ENCODE measurements at places on chromosomes 16 and 17.

- DNase-seq, result no peak
Measured at GRCh38 chr17:60887614-60888028, 210.0 kb downstream of the BCAS3 start.

GRCh38 chr17:72947475-72947874 is 145.0 kb downstream of the SLC39A11 start:
- DNase-seq, result no peak

- peak; percentile 56 for DNase-seq
Measured at GRCh38 chr16:58459344-58460218, 40.4 kb upstream of the NDRG4 start.

- DNase-seq, result no peak
Measured at GRCh38 chr17:76700617-76701470, 9.9 kb downstream of the MXRA7 start.

GRCh38 chr17:63480826-63481487 is 4.1 kb downstream of the ACE start:
- no peak for DNase-seq

GRCh38 chr17:17567631-17568030 is 23.9 kb downstream of the PEMT start:
- DNase-seq, result no peak

DNA sequence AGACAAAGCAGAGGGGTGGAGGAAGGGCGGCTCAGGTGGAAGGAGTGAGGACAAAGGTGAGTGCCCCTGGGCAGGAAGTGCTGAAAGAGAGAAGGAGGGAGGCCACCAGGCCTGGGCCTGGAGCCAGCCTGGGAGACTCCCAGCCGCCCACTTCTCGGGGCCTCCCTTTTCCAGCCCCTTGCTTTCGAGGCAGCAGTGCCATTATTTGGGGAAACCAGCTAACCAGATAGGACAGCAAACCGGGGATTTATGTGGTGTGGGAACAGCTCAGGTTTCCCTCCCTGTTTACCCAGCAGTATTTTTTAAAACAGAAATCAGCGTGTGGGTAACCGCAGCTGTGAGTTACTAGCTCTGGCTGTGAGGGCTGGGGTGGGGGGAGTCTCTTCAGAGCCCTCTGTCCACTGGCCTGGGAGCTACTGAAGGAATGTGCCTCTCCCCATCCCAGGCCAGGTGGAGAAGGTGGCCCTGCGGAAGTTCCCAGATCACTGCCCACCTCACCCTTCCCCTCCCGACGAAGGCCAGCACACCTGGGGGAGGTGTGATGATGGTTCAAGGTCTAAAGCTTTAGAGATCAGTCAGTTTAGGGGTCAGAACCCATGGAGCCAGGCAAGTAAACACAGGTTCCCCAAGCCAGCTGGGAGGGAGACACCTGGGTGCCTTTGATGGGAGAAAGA is 8.4 kb upstream of the MEOX1 start:
- no peak for DNase-seq

DNA sequence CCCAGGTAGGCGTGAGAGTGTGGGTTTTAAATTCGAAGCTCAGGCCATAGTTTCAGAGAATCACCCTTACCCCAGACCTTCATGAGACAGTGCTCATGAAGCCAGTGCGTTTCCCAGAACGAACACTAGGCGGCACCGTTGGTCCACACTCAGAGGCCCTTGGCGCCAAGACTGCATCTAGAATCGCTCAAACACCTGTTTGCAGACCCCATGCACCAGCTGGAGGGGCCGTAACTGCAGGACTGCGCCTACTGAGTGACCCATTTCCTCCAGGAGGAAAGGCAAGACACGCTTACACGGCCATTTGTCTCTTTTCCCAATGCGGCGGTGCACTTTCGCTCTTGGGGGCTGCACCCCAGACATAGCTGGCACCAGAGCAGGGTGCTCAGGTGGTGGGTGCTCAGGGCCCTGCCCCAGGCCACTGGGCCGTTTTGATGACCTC is 34.0 kb downstream of the ADGRG5 start:
- peak; percentile 86 for DNase-seq

- peak; percentile 83 for DNase-seq
Measured at GRCh38 chr16:2715519-2715918, 4.5 kb downstream of the PRSS27 start.

DNA sequence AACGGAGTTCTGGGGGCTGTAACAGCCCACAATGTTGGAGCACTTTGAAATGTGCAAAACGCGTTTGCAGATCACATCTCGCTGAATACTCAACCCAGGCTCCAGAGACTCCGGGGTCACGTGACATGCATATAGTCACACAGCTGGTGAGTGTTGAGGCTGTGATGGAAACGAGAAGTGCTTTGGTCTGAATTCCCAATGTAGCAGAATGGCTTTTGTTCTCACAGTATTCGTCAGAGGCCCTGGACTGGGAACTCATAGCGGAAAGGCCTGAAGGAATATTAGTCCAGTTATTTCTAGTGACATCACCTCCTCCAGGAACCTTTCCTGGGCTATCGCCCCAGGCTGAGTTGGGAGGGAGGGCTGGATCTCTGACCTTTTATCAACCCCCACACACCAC is 95.8 kb upstream of the CRHR1 start:
- DNase-seq, result no peak

- no peak for DNase-seq
Measured at GRCh38 chr17:48790607-48791127, 26.4 kb downstream of the TTLL6 start.

DNA sequence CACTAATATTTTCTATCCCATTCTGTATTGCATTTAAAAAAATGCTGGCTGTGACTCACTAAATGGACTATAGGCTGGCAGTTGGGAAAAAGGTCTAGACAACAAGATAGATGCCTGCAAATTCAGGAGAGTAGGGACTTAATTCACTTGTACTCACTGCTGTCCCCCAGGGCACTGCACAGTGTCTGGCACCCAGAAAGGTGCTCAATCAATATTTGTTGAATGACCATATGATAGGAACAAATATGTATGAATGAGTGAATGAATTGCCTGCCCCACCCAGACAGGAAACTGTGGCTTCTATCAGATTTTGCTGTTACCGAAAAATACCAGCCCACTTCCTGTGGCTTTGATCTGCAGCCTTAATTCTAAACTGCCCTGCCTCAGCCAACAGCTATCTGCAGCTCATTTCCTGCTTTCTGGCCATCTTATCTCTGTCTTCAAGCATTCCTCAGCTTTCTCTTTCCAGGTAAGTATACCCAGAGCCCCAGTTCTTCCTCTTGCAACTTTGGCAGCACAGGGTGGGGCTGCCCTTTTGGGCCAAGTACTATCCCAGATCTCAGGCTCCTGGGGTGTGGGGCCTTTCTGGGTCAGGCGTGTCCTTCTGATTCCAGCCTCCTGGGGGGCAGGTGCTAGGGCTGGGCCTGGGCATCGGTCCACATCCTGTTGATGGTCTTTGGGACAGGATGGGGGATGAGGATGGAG is 15.3 kb upstream of the TNS4 start:
- DNase-seq, result peak; percentile 57

GRCh38 chr17:1948517-1948825 is 76.7 kb downstream of the RTN4RL1 start:
- DNase-seq, result no peak

DNA sequence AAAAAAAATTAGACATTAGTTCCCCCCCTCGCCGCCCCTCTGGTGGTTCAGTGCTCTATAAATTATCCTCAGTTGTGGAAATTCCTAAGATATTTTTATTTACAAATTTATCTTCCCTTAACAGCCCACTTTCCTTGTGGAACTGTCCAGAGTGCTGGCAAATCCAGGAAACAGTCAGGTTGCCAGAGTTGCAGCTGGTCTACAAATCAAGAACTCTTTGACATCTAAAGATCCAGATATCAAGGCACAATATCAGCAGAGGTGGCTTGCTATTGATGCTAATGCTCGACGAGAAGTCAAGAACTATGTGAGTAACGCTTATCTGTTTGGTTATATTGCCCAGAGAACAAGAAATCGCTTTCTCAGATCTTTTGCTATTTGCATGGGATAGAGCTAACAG is 2.9 kb downstream of the KPNB1 start:
- DNase-seq, result no peak

DNA sequence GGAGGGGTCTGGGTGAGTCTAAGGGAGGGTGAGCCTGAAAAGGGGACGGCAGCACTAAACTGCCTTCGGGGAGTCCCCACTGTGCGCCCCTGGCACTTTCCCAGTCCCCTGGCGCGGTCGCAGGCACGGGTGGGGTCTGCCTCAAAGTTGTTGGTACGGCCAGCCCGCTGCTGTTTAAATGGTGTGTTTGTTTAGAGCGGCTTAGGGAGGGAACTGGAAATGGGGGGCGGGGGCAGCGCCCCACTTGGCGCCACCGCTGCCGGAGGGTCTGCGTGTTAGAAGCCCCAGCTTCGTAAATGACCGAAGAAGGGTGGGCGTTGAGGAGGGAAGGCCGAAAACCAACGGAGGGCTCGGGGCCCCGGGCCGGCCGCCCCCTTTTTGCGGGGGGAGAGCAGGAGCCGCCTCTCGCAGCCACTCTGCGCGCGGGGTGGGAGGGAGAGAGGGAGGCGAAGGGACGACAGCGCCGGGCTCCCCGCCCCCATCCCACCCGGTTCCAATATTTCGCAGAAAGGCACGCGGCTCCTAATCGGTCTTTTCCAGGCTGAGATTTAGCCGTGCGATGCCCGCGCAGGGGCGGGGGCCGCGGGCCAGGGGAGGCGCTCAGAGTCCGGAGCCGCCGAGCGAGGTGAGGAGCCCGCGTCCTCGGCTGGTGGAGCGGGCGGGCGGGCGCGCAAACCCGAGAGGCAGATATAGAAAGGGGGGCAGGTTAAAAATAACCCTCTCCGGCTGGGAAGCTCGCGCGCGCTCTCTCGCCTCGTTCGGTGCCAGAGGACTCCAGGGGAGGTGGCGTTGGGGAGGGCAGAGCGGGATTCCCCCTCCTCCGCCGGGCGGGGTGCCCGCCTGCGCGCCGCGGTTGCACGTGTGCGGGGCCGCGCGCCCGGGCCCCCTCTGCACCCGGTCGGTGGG is 54.9 kb downstream of the SREBF1 start:
- peak; percentile 35 for DNase-seq

GRCh38 chr16:27123795-27124409 is 57.2 kb downstream of the C16orf82 start:
- no peak for DNase-seq

DNA sequence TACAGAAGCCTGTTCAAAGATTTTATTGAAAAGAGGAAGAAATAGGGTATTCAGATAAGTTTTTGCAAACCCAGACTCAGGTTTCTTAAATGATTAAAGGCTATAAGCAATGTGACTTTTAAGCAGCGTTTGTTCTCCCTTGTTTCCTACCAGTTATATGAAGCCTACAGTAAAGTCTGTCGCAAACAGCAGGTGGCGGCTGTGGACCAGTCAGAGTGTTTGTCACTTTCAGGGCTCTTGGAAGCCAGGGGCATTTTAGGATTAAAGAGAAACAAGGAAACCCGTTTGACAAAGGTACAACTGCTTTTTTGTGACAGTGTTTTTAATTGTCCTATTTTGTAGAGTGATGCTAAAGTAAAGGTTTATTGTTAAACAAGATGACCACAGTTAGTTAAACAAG is 7.7 kb upstream of the RARA start:
- no peak for DNase-seq

- no peak for DNase-seq
Measured at GRCh38 chr16:67833030-67833414, 9.1 kb upstream of the THAP11 start.

DNA sequence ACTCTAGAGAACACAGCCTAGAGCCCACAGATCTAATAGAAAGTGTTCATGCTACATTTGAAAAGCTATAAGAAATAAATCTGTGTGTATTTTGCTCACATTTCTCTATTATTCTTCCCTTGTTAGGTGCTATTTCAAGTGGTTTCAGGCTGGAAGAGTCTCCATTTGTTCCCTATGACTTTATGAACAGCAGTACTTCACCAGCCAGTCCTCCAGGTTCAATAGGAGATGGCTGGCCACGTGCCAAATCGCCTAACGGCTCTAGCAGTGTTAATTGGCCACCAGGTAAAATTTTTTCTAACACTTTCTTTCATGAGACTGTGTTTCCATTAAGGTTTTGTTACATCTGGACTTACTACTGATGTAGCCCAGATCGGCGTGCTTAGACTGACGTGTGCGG is 30.7 kb upstream of the SLC5A11 start:
- DNase-seq, result no peak

GRCh38 chr16:894841-895240 is 75.9 kb downstream of the LMF1 start:
- DNase-seq, result no peak

- DNase-seq, result no peak
Measured at GRCh38 chr16:85412911-85413520, 200.1 kb upstream of the GSE1 start.

GRCh38 chr17:18937981-18938691 is 13.8 kb upstream of the SLC5A10 start:
- no peak for DNase-seq

- no peak for DNase-seq
Measured at GRCh38 chr17:16442594-16443510, 27.5 kb downstream of the TRPV2 start.

- DNase-seq, result peak; percentile 35
Measured at GRCh38 chr16:47037396-47037745, 63.9 kb upstream of the DNAJA2 start.

- DNase-seq, result no peak
Measured at GRCh38 chr16:81265658-81266451, 27.4 kb downstream of the BCO1 start.

DNA sequence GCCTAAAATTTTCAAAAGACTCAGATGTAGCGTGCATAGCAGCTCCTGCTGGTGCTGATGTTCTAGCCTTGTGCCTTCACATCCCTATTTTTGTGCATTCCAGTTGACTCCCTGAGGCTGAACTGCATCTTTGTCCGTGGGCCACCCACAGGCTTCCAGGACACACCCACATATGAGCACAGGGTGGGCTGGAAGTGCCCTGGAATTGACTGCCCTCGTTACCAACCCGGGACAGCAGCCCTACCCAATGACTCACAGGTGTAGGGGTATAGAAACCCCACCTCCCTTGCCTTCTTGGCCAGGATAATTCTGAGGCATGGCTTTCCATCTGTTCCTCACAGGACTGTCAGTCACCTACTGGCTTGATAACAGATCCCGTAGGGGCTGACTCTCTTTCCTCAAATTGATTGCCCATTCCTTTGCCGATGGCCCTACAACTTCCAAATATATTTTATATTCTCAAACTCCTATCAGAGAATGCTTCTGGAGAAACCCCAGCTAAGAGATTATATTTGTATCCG is 65.9 kb upstream of the CDH13 start:
- no peak for DNase-seq

DNA sequence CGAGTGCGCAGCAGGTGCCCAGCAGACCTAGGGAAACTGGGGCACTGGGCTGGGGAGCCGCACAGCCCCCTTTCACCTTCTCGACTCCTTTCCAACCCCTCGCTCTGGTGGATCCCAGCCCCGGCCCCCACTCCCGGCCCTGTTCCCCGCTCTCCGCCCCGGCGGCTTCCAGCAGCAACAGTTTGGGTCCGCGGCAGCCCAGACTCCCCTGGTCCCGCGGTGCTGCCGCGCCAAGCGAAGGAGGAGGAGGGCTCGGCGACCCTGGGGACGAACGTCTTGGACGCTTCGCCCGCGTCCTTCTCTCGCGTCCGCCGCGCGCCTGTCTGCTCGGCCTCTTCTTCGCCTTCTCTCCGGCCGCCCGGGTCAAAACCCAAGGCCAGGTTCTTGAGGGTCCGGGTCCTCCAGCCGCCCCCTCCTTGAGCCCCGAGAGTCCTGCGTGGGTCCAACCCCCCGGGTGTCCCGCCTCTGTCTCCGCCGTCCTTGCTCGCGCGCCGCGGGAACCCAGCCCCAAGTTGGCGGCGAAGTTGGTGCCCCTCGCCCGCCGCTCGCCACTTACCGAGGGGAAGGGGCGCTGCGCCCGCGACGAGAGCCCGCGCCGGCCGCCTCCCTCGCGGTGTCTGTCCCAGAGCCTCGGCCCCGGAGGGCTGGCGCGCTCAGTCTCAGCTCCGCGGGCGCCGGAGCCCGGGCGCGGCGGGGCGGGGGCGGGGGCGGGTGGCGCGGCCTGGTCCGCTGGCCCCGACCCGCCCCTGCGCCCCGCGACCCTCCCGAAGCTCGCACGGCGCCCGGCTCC is 1.4 kb upstream of the GRIN2C start:
- DNase-seq, result no peak

Measured in activated naive CD4-positive, alpha-beta T cell treated with Interleukin-2 at 50 U/mL for 16 hours (primary cell).